Activated T-helper 1 cell treated with anti-CD3 and anti-CD28 coated beads, Interleukin-12 subunit alpha, Interleukin-12 subunit beta, Interleukin-2, Interleukin-4 antibody, amounts not matched to agents 30 ng/mL and 10 ng/mL and 1 ng/mL, durations not matched to agents 14 hours and 24 hours and 36 hours (primary cell): ENCODE measurements at places on chromosomes 2 and 18. TPM values are rescaled to one million over a fixed set of nuclear protein-coding genes. Genes with fewer than 3 reads are reported as not detected.

GRCh38 chr2:79101024-79101423, 13.2 kb upstream of the REG1B start:
- H3K27me3 ChIP-seq: no peaks in the 10 kb centered on the region
- no peaks in the 10 kb centered on the region for H3K4me1 ChIP-seq
- DNase-seq: no peak
- no peak overlapping the region for H3K27ac ChIP-seq
- H3K36me3 ChIP-seq: no peaks in the 10 kb centered on the region

- peaks cover 6% of the 10 kb centered on the region for H3K4me1 ChIP-seq
- peaks cover 4% of the 10 kb centered on the region for H3K27me3 ChIP-seq
- H3K4me3 ChIP-seq: no peak overlapping the region
- H3K36me3 ChIP-seq: no peaks in the 10 kb centered on the region
- H3K27ac ChIP-seq: no peak overlapping the region
Observed at GRCh38 chr2:215664847-215665525, 229.1 kb upstream of the FN1 start.

DNA sequence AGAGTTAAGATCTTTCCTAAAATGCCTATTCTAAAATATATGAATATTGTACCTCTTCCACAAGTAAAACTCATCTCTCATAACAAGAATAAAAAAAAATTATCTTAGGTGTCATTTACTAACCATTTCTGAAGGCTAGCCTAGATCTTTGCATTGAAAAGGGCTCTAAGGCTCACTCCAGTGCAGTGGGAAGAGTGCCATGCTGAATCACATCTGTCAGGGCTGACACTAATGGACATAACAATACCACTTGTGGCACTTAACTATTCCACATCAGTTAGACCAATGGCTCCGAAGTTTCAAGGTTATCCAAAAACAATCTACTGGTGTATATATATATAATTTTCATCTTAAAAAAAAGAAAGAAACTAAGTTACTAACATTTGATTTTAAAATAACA, 130.2 kb downstream of the EXOC6B start:
- no peak for DNase-seq
- H3K4me1 ChIP-seq: no peaks in the 10 kb centered on the region
- no peak overlapping the region for H3K4me3 ChIP-seq
- H3K27me3 ChIP-seq: peaks cover 2% of the 10 kb centered on the region
- H3K36me3 ChIP-seq: no peaks in the 10 kb centered on the region

DNA sequence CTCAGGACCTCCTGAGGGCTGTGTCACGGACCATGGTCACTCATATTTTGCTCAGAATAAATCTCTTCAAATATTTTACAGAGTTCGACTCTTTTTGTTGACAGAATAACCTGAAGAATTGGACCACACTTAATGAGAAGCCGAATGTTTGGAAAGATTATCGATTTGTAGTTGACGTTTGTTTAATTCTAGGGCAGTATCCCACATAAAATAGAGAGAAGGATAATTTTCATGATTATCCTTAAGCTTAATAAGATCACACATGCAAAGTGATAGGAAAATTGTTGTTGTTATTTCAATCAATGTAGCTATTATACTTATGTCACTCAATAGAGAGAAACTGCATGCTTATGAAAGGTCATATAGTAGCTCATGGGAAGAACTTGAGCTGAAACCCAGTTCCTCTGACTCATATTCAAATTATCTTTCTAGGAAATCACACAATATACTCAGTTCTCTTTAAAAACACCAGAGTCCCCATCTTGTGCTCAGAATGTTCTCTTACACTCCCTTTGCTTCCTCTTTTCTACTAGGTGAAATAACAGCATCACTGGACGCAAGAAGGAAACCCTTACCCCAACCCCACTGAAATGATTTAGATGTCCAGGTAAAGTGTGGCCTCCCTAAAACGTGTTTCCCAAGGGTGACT, 982.1 kb downstream of the TSN start:
- H3K4me3 ChIP-seq: no peak overlapping the region
- H3K4me1 ChIP-seq: no peaks in the 10 kb centered on the region
- no peak for DNase-seq
- no peaks in the 10 kb centered on the region for H3K27me3 ChIP-seq
- no peaks in the 10 kb centered on the region for H3K36me3 ChIP-seq

GRCh38 chr2:129400826-129401225, 578.6 kb upstream of the RAB6C start:
- H3K27ac ChIP-seq: no peak overlapping the region
- H3K4me1 ChIP-seq: no peaks in the 10 kb centered on the region
- H3K4me3 ChIP-seq: no peak overlapping the region
- DNase-seq: no peak

The PTH2R gene
- total RNA-seq: 0.10 TPM in 1 of 2 replicates, not detected in the other

GRCh38 chr2:197297266-197297665, 13.3 kb downstream of the ANKRD44 start:
- no peaks in the 10 kb centered on the region for H3K27me3 ChIP-seq
- DNase-seq: no peak
- H3K4me1 ChIP-seq: peaks cover 94% of the 10 kb centered on the region
- peak overlapping the region; percentile 83 for H3K27ac ChIP-seq

The RAMP1 gene
- total RNA-seq: 19.4 and 21.1 TPM in 2 replicates

The IL1R1 gene
- 1.5 and 2.4 TPM in 2 replicates for total RNA-seq

The COL5A2 gene
- 0.08 and 0.22 TPM in 2 replicates for total RNA-seq

DNA sequence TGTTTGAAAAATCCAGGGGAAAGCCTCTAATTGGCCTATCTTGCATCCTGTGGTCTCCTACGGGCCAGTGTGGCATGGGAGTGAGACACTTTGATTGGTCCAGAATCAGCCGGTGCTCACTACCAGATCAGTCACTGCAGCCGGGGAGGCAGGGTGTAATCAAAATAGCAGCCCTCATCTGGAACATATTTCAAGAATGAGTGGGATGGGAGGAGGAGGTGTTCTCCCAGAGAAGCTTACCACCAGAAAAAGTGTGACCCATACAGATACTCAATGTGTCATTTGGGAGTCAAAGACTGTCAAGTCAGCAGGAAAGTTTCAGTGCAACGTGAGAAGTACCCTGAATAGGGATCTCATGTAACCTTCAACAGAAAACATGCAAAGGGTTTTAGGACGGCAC, 393.9 kb upstream of the SLC14A2 start:
- H3K36me3 ChIP-seq: no peaks in the 10 kb centered on the region
- no peak for DNase-seq
- H3K27me3 ChIP-seq: peaks cover 4% of the 10 kb centered on the region
- no peak overlapping the region for H3K27ac ChIP-seq
- no peak overlapping the region for H3K4me3 ChIP-seq
- H3K4me1 ChIP-seq: no peaks in the 10 kb centered on the region

DNA sequence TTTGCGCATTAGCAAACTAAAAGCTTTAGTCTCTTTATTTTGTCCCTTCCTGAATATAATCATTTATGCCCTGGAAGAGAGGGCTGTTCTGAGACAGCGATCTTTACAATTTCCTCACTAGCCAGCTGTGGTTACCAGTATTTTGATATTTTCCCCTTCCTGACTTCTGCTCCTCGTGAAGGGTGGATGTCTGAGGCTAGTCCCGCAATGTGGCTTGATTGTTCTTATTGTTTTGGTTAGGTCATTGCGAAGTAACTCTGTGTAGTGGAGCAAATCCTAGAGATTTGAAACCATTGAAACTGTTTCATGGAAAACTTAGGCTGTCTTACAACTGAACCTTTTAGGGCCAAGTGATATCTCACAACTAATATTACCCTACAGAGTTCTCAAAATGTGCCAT, 2.4 kb downstream of the MRPL33 start:
- peaks cover 54% of the 10 kb centered on the region for H3K4me1 ChIP-seq
- peaks cover 29% of the 10 kb centered on the region for H3K36me3 ChIP-seq
- no peak overlapping the region for H3K27ac ChIP-seq
- H3K4me3 ChIP-seq: peak overlapping the region; percentile 45

DNA sequence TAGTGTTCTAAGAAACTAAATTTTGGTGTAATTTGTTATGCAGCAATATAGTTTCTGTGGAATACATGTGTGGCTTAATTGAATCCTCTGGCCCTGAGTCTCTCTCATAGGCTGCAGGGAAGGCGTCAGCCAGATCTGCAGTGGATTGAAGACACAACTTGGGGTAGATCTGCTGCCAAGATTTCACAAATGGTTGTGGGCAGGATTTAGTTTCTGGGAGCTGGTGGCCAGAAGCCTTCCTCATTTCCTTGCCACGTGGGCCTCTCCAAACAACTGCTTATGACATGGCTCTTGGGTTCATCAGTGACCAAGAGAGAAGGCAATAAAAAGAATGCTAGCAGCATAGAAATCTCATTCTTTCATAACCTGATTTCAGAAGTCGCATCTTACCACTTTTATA, 28.2 kb downstream of the CCDC102B start:
- H3K4me1 ChIP-seq: no peaks in the 10 kb centered on the region
- H3K27ac ChIP-seq: no peak overlapping the region
- H3K27me3 ChIP-seq: no peaks in the 10 kb centered on the region
- H3K4me3 ChIP-seq: no peak overlapping the region

GRCh38 chr2:1341404-1342120, 71.7 kb upstream of the TPO start:
- peaks cover 3% of the 10 kb centered on the region for H3K27me3 ChIP-seq
- no peaks in the 10 kb centered on the region for H3K36me3 ChIP-seq
- no peak overlapping the region for H3K4me3 ChIP-seq

The KCNG2 gene
- total RNA-seq: not detected in 2 replicates

GRCh38 chr2:238415036-238415764, 11.5 kb upstream of the ASB1 start:
- DNase-seq: no peak
- no peak overlapping the region for H3K4me3 ChIP-seq
- peaks cover 4% of the 10 kb centered on the region for H3K27me3 ChIP-seq

The CROCC2 gene
- total RNA-seq: not detected in 2 replicates

GRCh38 chr2:3406501-3406900, 27.0 kb downstream of the TRAPPC12 start:
- no peak for DNase-seq
- H3K4me3 ChIP-seq: no peak overlapping the region
- no peaks in the 10 kb centered on the region for H3K27me3 ChIP-seq
- H3K27ac ChIP-seq: no peak overlapping the region
- H3K36me3 ChIP-seq: peaks cover 16% of the 10 kb centered on the region
- no peaks in the 10 kb centered on the region for H3K4me1 ChIP-seq

DNA sequence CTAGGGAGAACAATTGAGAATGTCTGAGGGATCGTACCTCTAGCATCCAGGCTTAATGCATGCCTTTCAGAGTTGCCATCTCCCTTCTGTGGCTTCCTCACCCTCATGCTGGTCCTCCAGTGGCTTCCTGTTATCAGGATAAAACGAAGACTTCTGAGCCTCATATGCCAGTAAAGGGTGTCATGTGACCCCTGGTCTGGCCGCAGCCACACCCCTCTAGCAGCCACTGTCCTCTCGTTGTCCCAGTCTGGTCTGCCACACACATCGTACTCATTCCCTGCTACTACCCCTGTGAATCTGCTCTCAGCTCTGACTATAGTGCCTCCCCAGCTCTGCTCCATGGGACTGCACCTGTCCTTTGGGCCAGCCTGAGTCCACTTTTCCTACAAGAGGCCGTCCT, 62.6 kb upstream of the TMEM177 start:
- DNase-seq: no peak
- H3K36me3 ChIP-seq: no peaks in the 10 kb centered on the region
- H3K4me1 ChIP-seq: no peaks in the 10 kb centered on the region
- no peak overlapping the region for H3K4me3 ChIP-seq

DNA sequence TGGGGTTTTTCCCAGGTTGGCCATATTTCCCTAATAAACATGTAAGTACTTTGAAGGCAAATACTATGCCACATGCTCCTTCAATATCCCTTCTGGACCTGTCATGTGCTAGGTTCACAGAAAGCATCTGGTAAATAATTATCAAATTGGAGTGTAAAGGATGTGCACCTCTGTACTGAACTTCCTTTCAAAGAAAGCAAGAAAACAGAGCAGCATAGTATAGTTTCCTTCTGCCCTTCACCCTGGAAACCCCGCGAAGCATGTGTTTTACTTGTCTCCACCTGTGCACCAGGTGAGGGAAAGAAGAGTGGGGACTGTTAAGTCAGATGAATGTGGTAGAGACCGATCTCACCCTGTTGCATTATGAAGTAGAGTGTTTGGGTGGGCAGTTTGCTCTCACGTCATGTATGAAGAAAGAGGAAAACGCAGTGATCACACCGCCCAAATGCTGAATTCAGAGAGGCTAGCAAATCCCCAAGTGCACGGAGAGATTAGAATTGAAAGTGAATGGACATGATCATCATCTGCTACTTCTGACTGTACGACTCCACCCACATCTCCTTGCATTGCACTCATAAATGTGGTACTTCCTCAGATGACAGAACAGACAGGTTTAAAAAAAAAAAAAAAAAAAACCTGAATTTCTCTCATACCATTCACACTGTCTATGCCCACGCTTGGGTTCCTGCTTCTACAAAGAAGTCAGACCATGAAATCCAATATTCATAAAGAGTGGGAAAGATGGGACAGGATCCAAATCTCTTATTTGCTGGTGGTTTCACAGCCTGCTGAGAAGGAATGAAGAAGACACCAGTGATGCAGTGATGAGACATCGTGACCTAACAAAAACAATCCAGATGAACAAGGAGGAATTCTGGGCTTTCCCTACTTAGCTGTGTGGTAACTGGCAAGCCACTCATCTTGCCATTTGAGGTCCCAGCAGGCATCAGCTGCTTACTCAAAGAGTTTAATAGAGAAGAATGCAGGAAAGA, 448.6 kb downstream of the BCL11A start:
- H3K27me3 ChIP-seq: peaks cover 2% of the 10 kb centered on the region
- peak overlapping the region; percentile 11 for H3K4me3 ChIP-seq
- H3K4me1 ChIP-seq: peaks cover 12% of the 10 kb centered on the region
- no peak for DNase-seq
- H3K36me3 ChIP-seq: no peaks in the 10 kb centered on the region

The NBAS gene
- total RNA-seq: 33.3 and 33.6 TPM in 2 replicates

DNA sequence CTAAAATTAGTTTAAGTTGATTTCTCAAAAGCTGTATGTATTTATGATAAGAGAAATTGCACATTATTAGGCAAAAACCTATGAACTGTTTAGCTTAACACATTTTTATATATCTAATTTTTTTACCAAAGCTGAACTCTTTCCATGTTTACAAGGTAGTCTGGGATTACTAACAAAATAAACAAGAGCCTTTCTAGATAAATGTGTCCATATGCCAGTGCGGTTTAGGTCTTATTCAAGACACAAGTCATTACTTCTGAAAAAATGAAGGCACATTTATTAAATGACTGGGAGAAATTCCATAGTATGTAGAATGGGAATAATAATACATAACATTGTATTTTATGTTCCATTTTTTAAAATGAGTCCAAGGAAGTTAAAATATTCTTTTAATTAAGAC, 82.0 kb downstream of the DPP4 start:
- H3K4me3 ChIP-seq: no peak overlapping the region
- DNase-seq: no peak
- no peak overlapping the region for H3K27ac ChIP-seq
- peaks cover 73% of the 10 kb centered on the region for H3K4me1 ChIP-seq
- H3K27me3 ChIP-seq: no peaks in the 10 kb centered on the region

GRCh38 chr2:99602476-99602875, 112.7 kb upstream of the REV1 start:
- no peaks in the 10 kb centered on the region for H3K27me3 ChIP-seq
- no peaks in the 10 kb centered on the region for H3K4me1 ChIP-seq
- H3K4me3 ChIP-seq: no peak overlapping the region
- H3K36me3 ChIP-seq: no peaks in the 10 kb centered on the region
- DNase-seq: no peak

The GAL3ST2 gene
- 0.51 and 0.60 TPM in 2 replicates for total RNA-seq

- H3K4me1 ChIP-seq: peaks cover 43% of the 10 kb centered on the region
- H3K27me3 ChIP-seq: peaks cover 2% of the 10 kb centered on the region
- H3K27ac ChIP-seq: no peak overlapping the region
- H3K4me3 ChIP-seq: no peak overlapping the region
- no peak for DNase-seq
Observed at GRCh38 chr2:65366595-65367125, 65.7 kb downstream of the SPRED2 start.

- H3K4me1 ChIP-seq: no peaks in the 10 kb centered on the region
- H3K27ac ChIP-seq: no peak overlapping the region
- no peaks in the 10 kb centered on the region for H3K36me3 ChIP-seq
- H3K4me3 ChIP-seq: no peak overlapping the region
Observed at GRCh38 chr2:129757366-129757914, 222.0 kb upstream of the RAB6C start.

The MRPL19 gene
- 74.5 and 75.0 TPM in 2 replicates for total RNA-seq
